GM18507 (cell line): ENCODE measurements at places on chromosomes 13 and 19.

- no peak for DNase-seq
Observed at GRCh38 chr13:21297447-21297846, 121.0 kb downstream of the MRPL57 start.

GRCh38 chr13:91596842-91597241, 198.4 kb downstream of the GPC5 start:
- DNase-seq = no peak

GRCh38 chr19:10237702-10238101, 6.6 kb upstream of the S1PR2 start:
- no peak for DNase-seq

GRCh38 chr19:38952395-38953165, 21.8 kb downstream of the MRPS12 start:
- DNase-seq = no peak

DNA sequence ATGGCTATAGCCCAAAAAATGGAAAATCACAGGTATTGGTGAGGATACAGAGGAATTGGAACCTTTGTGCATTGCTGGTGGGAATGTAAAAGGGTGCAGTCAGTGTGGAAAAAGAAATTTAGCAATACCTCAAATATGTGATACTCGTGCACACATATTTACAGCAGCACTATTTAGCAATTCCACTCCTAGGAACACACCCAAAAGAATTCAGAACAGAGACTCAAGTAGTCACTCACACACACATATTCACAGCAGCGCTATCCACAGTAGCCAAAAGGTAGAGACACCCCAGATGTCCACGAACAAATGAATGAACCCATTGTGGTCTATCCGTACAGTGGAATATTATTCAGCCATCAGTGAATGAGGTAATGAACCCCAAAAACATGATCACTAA, 114.0 kb downstream of the COL4A2 start:
- DNase-seq = no peak
